GM13977 (cell line): ENCODE measurements at places on chromosomes 3 and 15.
A peak's percentile ranks its signal among the peaks of the same experiment; 100 is the strongest.

DNA sequence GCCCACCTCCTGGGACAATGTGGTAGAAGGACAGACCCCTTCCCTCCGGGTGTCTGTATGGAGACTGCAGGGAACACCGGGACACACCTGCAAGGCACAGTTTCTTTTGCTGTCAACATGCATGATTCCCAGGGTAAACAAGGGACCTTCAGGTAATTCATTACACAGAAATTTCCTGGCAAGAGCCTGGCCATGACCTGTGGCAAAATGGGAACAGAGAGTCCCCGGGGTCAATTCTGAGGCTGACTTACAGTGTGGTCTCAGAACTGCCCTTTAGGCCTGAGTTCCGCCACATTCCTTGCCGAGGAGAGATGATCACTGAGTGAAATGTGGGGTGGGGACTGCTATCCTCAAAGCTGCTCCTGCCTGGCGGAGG, 6.3 kb downstream of the STARD5 start:
- no peak for DNase-seq

DNA sequence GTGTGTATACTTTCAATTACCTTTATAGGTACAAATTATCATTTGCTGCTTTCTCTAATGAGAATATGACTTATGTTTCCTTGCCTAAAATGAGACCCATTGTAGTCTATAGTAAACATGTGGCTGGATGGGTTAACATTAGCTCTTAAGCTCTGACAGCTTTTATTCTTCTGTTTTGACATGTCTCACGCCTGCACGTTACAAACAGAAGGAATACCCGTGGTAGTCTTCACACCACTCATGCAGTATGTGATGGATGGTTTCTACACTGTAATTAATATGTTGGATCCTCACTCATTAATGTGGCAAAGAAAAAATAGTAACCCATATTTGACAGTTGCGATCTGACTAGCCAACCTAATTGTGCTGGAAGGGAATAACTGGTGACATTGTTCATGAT, 133.4 kb upstream of the MITF start:
- DNase-seq: no peak

DNA sequence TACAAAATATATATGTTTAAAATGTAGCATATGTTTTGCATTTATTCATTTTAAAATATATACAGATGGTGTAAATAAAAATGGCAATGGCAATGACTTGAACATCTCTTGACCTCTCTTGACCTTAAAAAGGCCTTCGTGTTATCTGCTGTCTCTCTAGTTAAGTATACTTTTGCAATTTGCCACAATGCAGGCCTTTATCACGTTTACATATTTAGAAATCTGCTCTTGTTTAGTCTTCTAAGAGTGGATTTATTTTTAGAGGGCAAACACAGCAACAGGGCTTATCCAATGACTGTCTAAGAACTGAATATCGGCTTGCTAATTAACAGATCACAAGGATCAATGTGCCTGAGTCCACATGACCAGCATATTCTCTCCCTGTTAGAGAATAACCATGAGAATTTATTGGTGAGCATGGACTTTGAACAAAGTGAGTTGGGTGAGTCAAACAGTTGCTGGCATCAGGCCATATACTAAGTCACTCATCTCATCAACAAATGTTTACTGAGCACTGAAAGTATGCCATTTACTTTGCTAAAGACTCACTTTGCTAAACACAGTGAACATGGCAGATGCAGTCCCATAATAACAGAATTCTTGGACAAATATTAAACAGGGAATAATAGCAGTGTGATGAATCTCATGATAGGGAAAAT, 48.2 kb downstream of the MDFIC2 start:
- no peak for DNase-seq

GRCh38 chr15:49742381-49742780, 121.5 kb downstream of the DTWD1 start:
- no peak for DNase-seq

DNA sequence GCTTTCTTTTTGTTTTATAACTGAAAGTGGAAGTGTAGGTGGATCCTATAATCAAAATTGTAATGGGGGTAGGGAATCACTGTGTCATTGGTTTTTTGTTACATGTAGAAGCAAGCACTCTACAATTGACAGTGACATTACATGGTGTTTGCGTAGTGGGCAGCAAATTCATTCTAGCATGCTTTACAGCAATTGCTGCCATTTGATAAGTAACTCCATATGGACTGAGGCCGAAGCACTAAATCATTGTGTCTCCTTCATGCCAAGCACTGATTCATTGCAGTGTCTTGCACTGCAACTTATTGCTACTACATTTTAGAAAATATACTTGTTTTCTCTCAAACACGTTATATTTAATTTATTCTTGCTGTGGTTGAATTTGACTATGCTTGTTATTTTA, 933.9 kb downstream of the NSUN3 start:
- no peak for DNase-seq

- no peak for DNase-seq
Measured at GRCh38 chr3:100277255-100277800, 16.5 kb downstream of the TBC1D23 start.

GRCh38 chr3:194573680-194574437, 59.4 kb downstream of the TMEM44 start:
- DNase-seq: peak; percentile 80

- no peak for DNase-seq
Measured at GRCh38 chr15:33043636-33044035, 150.9 kb downstream of the FMN1 start.

DNA sequence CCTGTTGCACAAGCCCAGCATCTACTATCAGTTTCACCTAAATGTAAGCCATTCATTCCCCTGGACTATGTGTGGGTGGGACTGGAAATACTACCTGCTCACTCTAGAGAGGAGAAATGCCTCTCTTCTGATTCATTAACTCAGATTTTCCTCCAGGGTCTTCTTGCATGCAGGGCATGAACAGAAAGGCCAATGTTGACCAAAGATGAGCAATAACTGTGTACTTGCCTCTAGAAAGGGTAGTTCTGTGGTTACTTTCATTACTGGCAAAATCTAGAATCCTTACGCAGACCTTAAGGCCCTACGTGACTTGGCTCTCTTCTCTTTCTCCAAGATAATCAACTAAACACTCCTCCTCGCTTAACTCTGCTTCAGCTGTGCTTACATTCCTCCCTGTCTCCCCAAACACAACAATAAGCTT, 81.4 kb upstream of the PSMD6 start:
- DNase-seq: no peak

GRCh38 chr15:78247911-78248310, 13.5 kb upstream of the ACSBG1 start:
- no peak for DNase-seq

GRCh38 chr3:138051947-138052802, 42.2 kb downstream of the CLDN18 start:
- DNase-seq: peak; percentile 36

DNA sequence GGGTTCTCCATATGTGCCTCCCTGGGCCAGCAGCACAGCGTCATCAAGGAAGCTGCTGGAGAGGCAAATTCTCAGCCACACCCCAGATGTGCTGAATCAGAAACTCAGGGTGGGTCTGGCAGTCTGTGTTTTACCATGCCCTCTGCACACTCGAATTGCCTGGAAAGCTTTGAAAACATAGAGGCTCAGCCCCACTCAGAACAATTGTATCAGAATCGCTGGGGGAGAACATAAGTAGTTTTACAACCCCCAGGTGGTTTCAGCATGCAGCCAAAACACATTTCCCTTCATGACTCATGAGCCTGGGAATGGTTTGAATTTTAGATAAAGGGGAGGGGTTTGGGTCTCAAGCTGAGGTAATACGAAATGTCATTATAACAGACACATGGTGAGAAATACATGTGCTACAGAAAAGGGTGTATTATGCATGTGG, 9.6 kb downstream of the TGM4 start:
- no peak for DNase-seq

DNA sequence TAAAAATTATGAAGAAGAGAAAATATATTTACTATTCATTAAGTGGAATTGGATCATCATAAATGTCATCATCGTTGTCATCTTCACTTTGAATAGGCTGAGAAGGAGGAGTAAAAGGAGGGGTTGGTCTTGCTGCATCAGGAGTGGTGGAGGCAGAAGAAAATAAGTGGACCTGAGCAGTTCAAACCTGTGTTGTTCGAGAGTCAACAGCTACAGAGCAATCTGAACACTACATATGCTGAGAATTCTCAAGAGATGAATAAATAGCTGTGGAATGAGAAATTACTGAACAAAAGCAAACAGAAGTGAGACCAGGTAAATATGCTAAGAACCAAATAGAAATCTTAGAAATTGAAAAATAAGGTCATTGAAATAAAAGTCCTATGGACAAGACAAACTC, 32.3 kb upstream of the CCK start:
- no peak for DNase-seq

GRCh38 chr3:64229903-64230302, 4.6 kb upstream of the PRICKLE2 start:
- DNase-seq: no peak

DNA sequence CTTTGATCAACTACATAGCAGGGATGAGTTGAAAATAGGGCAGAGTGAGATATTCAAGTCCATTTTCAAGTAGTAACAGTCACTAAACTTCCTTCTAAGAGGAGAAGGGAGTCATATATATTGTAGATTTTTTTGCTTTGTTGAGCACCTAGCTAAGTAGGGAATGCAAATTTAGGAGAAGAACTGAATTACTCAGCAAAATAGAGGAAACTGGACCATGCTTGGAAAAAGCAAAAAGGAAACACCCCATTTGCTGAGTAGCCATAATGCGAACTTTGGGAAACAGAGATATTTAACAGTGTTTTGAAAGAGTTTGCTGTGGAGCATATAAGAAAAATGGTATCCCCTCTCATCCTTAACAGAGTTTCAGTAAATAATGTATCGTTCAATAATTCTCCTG, 54.9 kb downstream of the CD200R1L start:
- no peak for DNase-seq

- no peak for DNase-seq
Measured at GRCh38 chr3:158842976-158843375, 41.1 kb downstream of the MFSD1 start.

DNA sequence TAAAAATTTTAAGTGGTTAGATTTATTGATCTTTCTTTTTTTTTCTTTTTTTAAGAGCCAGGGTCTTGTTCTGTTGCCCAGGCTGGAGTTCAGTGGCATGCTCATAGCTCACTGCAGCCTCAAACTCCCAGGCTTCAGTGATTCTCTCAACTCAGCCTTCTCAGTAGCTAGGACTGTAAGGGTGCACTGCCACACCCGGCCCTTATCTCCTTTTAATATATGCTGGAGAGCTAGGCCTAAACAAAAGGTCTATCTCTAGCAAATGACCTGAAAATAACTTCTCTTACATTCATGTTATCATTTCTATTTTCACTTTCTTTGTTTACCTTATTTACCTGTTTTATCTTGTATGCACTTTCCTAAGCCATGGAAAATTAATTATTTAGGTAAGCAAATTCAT, 35.2 kb upstream of the MELTF start:
- DNase-seq: no peak

GRCh38 chr15:43826029-43826507, 734 bp upstream of the WDR76 start:
- DNase-seq: no peak

- no peak for DNase-seq
Measured at GRCh38 chr15:62088353-62088693, 21.5 kb downstream of the C2CD4A start.

- DNase-seq: no peak
Measured at GRCh38 chr3:21747376-21747775, 3.6 kb downstream of the ZNF385D start.

GRCh38 chr3:146325170-146325569, 74.3 kb upstream of the PLSCR4 start:
- DNase-seq: no peak

GRCh38 chr3:106789276-106789675, 588.0 kb upstream of the CCDC54 start:
- no peak for DNase-seq
